ENCODE measurements at places on chromosomes 1 and 21. TPM values are rescaled to one million over a fixed set of nuclear protein-coding genes. Genes with fewer than 3 reads are reported as not detected.

Gene XCL2
- not detected for polyA plus RNA-seq

Gene SIKE1
- polyA plus RNA-seq, result 20.4 TPM

Gene FAM72B
- polyA plus RNA-seq, result 0.14 TPM

Gene TRIM58
- 0.11 TPM for polyA plus RNA-seq

Gene ABCG1
- 21.7 TPM for polyA plus RNA-seq

Gene NHLH1
- 0.14 TPM for polyA plus RNA-seq

Gene CD1E
- polyA plus RNA-seq, result 0.33 TPM

DNA sequence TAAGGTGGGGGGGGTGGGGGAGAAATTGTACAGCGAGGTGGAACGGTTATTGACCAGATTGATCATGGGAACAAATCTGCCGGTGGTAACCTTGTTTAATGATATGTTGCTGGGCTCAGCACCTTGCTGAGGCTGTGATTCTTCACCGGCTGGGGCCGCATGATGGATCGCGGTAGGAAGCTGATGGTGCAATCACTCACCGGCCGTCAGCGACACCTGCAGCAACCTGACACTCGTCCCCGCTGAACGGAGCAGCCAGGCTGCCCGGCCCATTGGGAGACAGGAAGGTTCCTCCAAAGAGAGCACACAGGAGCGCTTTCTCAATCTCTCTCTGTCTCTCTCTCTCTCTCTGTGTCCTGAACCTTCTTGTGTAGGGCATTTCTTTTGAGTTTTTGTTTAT is 128.5 kb upstream of the RRP15 start:
- DNase-seq, result no peak

GRCh38 chr1:29256979-29257804 is 20.9 kb downstream of the PTPRU start:
- DNase-seq, result peak; percentile 46

DNA sequence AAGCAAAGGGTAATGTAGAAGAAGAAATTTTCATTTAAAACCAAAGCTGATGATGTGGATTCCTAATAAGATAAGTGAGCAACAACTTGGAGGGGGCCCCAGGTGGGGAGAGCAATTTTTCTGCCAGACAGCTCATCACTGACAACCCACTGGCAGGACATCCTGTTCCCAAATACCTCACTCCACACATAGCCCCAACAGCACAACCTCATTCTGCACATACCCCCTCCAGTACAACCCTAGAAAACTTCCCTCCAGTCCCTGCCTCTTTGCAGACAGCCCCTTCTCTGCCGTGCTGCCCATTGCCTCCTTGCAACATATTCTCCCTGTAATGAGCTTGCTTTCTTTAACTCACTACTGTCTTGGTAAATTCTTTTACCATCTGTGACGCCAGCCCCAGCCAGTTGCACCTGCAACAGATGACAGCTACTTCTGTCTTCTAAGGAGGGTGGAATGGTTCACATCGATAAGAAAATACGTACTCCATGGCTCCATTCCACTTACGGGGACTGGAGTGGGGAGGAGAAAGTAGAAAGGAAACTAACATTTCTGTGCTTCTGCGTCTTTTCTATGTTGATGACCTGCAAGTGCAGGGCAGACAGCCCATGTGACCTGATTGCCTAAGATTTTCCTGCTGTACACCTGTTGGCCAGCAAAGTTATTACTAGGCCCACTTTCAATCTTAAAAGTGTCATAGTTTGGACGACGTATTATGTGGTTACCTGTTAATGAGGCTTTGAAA is 14.7 kb downstream of the RHEX start:
- no peak for DNase-seq

- no peak for DNase-seq
Observed at GRCh38 chr1:31302709-31303441, 6.0 kb downstream of the ZCCHC17 start.

DNA sequence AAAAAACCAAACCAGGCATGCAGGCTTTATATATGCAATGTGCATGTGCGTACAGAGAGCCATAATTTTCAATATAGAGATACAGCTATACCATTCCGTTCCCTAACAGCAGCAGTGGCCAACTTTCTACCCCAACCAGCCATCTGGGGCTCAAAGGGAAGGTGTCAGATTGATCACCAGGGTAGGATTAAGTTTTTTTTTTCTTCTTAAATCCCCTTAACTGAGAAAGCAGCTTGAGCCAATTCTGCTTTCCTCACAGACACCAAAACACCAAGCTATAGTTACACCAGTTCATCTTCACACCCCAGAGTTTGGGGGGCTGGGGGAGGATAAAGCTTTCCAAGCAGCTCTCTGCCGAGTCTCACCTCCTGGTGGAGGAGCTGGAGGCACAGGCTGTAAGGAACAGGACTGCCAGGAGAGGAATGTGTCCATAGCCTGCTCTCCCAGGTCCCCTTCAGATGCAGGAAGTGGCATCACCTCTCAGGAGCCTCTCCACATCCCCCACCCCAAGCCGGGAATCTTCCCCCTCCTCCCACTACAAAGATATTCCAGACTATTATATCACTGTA is 87.9 kb downstream of the SSBP3 start:
- DNase-seq, result no peak

DNA sequence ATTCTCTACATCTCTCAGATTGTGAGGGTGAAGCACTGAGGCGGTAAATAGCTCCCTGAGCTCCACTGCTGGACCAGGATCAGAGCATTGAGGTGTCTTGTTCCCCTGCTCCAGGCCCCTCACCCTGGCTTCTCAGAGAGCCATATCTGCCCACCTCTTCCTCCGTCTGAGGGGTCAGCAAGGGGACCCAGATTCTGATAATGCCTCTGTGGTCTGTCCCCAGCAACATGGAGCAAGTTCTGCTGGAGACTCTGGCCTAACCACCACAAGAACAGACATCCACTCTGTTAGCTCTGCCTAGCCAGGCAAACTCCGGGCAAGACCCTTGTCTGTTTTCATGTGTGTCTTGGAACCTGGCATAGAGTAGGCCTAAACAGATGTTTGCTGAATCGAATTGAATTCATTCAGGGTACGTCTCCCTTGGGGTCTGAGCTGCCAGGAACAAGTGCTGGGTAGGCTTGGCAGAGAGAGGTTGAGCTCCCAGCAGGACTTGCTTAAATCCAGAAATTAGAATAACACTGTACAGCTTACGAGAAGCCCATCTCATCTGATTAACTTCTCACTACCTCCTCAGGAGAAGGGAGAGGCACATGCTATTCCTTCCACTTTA is 2.3 kb downstream of the TRAF5 start:
- DNase-seq, result no peak

DNA sequence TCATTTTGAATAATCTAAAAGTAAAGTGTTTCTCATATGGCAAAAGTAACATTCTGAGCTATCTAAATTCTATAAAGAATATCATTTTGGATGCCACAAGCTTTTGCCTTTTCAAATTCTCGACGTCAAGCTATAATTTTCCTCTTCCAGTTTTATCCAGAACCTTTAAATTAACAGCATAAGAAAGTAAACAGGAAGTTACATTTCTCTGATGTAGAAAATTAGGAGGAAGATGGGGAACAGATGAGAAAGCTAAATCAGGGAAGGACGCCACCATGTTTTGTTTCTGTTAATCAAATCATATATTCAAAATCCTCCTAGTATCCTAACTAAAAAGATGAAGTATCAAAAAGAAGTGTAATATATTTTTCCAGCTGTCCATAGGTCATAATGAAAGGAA is 8.8 kb upstream of the CAMSAP2 start:
- no peak for DNase-seq

- no peak for DNase-seq
Observed at GRCh38 chr21:14259747-14260146, 43.8 kb downstream of the RBM11 start.

DNA sequence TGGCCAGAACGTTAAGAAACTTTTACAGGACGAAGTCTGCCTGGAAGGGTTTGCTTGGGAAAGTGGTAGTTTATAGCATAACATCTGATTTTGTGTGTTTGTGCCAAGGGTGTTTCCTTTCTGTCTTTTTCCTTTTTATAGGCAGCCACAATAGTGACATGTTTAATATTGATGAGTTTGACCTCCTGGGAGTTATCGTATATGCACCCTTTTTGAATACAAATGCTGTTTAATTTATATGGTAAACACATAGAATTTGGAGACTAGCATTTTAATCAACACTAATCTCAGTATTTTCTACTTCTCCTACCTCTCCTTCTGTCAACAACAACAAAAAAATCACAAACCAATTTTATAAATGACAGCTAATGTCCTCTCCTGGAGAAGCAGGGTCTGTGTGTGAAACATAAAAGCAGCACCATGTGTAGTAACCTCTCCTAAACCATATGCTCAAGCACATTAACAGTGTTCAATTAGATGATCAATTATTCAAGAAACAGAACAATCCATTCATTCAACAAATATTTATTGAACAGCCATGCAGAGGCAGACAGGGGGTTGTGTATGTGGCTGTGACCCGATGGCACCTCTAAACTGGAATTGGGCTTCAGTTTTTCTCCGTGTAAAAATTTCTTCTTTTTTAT is 604 bp upstream of the FMN2 start:
- DNase-seq, result no peak

- no peak for DNase-seq
Observed at GRCh38 chr1:218763538-218763937, 410.1 kb upstream of the LYPLAL1 start.

- no peak for DNase-seq
Observed at GRCh38 chr1:26945138-26945537, 15.1 kb downstream of the KDF1 start.

DNA sequence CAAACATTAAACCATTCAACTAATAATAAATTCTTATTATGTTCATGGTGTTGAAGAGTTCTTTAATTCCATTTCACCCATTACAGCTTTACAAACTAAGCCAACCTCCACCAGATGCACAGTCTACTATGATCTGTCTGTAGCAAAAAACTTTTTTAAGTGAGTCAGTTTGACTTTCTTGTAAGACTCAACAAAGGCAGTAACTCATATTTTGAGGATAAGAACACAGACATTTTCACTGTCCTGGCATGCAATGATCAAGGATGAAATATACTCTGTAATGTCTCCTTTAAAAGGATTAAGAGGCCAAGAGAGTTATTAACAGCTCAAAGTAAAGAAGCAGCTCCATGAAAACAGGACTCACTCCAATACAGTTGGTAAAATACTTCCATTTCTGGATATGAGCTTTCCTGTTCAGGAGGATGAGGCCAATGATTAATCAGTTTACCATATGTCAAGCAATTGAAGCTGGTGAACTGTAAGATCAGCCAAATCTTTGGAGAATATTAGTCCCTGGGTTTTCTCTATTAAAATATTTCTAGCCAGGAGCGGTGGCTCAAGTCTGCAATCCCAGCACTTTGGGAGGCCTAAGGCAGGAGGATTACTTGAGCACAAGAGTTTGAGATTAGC is 20.6 kb downstream of the XKR8 start:
- DNase-seq, result no peak

GRCh38 chr1:234368320-234369032 is 4.8 kb upstream of the COA6 start:
- no peak for DNase-seq

DNA sequence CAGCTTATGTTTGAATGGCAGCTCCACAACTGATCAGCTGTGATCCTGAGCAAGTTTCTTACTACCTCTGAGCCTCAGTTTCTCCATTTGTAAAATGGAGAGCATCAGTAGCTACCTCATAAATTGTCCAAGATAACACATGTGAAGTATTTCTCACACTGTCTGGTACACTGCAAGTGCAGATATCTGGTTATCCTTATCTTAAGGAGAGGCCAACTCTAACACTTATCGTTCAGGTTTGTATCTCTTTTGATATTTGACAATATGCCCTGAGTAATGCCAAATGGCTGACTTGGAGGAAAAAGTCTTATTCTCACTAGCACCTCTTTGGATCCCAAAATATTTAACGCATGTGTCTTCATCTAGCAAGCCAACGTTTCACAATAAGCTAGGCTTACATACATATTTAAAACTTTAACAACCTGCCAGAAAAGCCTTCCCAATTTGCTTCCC is 2.7 kb downstream of the CSRP1 start:
- no peak for DNase-seq

DNA sequence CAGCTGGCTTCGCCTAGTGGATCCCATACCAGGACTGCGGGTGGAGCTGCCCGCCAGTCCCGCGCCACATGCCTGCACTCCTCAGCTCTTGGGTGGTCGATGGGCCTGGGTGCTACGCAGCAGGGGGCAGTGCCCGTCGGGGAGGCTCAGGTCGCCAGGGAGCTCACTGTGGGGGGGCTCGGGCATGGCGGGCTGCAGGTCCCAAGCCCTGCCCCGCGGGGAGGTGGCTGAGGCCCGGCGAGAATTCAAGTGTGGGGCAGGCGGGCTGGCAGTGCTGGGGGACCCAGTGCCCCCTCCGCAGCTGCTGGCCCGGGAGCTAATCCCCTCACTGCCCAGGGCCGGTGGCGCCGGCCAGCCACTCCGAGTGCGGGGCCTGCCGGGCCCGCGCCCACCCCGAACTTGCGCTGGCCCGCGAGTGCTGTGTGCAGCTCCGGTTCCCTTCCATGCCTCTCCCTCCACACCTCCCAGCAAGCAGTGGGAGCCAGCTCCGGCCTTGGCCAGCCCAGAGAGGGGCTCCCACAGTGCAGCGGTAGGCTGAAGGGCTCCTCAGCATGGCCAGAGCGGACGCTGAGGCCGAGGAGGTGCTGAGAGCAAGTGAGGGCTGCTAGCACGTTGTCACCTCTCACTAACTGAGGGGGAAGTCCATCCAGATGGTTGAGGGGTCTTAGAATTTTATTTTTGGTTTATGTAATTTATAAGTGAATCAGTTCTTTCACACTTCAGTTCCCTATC is 85.2 kb upstream of the HMCN1 start:
- no peak for DNase-seq

DNA sequence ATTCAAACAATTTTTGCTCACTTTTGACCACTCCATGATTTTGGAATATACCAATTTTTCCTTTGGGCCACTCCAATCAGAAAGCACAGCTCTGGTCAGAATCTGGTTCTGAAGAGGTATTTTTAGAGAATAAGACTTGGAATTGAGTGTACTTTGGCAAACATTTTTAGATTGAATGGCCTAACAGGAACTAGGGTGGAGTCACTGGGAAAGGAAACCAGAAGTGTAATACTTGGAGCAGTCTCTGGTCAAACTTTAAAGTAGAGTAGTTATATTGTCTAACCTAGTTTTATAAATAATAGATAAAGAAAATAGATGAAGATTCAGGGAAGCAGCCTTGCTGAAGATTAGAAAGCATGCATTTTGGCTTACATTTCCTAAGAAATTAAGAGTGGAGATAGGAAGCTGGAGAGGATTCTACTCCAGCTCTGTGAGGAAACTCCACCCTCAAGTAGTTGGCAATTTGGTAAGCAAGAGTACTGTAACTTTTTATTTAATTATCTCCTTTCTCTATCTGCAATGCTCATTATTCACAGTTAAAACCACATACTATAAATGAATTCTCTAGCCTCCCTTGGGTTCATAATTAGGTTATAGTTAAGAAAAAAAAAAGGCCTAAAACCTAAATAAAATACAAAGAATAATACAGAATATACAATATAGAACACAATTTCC is 15.8 kb downstream of the STIL start:
- DNase-seq, result no peak

DNA sequence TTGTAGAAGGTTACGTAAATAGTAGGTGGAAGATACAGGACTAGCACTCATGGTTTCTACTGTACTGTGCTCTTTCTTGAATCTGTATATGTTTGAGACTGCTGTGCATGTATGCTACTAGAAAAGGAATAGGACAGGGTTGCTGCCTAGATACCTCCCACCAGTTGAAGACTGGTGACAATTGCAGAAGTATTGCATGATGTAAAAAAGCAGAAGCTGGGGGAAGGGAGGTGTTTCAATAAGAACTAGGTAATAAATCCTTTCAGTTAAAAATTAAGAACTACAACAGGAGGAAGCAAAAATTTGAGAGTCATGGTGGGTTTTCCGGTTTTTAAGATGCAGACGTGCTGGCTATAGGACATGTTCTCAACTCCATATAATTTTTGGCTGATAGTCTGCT is 88.1 kb downstream of the CCDC30 start:
- no peak for DNase-seq

Data from heart left ventricle (tissue), 16 donors.